ENCODE measurements at places on chromosomes 12 and 14.

- DNase-seq, result no peak
Observed at GRCh38 chr14:31194095-31194494, 13.5 kb downstream of the HECTD1 start.

DNA sequence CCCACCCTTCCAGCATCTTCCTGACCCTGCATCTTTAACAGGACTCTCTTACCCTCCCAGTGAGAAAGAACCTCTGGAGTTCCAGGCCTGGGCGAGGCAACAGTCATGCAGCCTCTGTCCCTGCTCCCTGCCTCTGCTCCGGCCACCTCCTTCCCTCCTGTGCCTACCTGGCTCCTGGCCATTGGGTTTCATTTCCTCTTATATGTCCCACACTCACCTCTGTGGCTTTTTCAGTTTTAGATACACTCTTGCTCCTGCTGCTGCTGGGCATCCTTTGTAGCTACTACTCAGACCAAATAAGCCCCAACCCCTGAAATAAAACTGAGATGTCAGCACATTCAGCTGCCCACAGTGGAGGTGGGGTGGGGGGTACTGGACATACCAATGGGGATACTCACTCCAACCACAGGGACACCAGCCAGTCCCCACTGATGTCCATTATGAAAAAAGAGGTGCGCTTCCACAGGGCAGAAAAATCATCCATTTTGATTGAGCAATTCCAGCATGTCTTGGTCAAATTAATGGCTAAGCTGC, 99.1 kb upstream of the NRXN3 start:
- no peak for DNase-seq

DNA sequence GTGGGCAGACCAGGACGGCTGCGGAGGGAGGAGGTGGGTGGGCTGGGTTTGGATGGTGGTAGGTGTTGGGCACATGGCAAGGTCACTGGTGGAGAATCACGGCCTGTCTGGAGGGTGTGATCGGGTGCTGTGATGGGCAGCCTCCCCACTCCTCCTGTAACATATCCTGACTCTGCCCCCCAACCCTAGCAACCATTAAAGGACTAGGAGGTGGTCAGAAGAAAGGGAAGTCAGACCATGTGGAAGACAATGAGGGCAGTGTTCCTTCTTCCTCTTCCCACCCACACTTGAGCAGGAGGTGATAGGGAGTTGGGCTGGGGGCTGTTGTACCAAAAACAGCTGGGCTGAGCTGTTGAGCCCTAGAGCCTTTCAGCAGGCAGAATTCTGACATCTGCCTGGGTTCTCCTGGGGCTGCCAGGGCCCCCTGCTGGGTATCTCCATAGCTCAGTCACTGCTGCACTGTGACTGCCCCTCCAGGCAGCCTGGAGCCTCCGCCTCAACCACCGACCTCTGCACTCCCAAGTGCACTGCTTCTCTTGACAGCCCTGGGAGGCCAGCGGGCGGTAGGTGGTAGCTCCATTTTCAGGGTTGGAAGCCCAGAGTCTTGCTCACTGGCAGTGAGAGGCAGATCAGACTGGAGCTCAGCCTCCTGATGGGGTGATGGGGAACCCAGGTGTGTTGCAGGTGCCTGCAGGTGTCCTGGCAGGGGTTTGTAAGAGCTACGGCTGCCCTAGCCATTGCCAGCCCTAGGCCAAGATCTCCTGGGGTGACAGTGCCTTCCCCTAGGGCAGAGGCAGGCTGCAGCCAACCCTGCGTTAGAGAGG, 15.4 kb downstream of the VASH1 start:
- DNase-seq, result no peak

GRCh38 chr12:87140262-87140661, 884.1 kb upstream of the MGAT4C start:
- no peak for DNase-seq

DNA sequence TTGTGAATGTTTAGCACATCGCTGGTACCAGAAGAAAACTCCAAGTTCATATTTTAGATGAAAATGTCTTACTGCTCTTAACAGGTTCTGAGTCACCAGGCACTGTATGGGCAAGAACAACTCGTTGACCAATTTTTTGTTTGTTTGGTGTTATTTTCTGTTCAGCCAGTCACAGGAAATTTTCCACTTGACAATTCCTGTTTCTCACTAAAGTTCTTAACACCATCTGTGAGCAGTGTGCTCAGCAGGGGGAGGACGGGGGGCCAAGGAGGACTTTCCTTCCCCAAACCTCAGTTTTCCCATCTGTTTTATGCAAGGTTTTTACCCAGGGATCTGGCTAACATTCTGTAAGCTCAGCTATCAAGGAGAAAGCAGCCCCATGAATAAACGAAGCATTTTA, 3.0 kb downstream of the NUAK1 start:
- no peak for DNase-seq

DNA sequence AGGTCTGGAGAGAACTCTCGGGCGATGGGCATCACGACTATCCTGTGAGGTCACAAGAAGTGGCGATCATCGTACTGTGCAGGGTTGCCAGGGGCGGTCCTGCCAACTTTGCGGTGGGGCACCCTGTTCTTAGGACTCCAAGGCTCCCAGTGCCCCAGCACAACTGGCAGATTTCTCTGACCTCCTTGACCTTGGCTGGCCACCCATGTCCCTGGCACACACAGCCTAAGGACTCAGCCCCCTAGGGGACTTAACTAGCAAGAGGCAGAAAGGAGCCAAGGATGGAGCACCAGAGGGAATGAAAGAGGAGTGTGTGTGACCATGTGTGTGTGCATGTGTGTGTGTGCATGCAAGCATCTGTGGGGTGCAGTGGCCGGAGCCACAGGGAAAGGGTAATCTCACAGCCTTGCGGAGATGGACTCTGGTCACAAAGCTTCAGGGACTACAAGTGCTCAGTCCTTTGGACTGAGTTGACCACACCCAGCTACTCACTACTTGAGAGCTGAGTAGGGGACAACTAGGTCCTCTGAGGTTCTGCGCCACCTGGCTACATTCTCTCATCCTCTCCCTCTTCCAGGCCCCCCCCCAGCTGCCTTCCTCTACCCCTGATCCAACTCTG, 13.7 kb downstream of the SLC48A1 start:
- DNase-seq, result no peak

- DNase-seq, result no peak
Observed at GRCh38 chr14:77241955-77242354, 29.1 kb downstream of the NGB start.

- DNase-seq, result no peak
Observed at GRCh38 chr12:29695026-29695425, 88.7 kb downstream of the TMTC1 start.

- DNase-seq, result no peak
Observed at GRCh38 chr12:31008241-31008761, 65.4 kb upstream of the DDX11 start.

DNA sequence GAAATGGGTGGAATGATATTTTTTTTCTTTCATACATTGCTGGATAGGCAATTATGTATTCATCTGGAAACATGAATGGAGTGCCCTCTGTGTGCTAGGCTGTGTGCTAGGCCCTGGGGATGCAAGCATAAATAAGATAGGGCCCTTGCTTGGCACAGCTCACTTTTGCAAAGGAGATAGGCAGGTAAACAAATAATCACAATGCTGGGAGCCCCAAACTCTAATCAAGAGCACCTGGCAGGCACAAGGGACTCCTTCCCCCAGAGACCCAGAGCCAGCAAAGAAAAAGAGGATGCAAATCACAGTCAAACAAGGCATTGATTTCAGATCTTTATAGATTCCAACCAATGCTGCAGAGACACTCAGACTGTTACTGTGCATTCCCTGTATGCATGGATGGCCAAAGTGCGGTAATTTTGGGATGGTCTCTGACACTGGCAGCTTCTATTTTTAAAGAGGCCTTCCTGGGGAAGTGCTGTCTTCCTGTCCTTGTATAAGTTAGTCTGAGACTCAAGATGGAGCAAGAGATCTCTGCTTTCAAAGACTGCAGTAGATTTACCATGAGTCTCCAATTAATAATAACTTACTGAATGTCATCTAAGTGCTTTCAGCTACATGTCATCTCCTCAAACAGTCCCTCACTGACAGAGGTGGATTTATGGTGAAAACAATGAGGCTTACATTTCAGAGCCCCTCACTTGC, 45.1 kb upstream of the CPM start:
- DNase-seq, result no peak

DNA sequence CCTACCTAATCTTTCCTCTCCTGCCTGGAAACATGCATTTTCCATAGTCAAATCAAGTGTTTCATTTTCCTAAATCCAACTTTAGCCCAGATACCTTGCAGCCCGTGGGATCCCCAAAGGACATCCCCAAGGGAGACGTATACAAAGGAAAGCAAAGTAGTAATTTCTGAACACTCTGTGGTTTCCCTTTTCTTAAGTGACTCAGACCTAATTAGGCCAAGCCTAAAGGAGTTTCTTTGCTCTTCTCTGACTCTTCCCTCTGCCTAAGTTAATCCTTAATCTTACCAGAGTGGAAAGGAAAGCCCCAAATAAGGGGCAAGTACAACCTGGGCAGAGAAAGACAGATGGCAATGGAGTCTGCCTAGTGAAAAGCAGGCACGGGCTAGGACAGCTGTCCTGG, 250.3 kb downstream of the SPTSSA start:
- DNase-seq, result no peak

All from Panc1 (cell line).